Stimulated activated naive B cell treated with anti-CD40 and anti-IgM and Interleukin-4, amounts not matched to agents 10 μg/mL and 1 μg/mL and 100 μg/mL, for 72 hours (primary cell): ENCODE measurements at places on chromosomes 13 and 19.

DNA sequence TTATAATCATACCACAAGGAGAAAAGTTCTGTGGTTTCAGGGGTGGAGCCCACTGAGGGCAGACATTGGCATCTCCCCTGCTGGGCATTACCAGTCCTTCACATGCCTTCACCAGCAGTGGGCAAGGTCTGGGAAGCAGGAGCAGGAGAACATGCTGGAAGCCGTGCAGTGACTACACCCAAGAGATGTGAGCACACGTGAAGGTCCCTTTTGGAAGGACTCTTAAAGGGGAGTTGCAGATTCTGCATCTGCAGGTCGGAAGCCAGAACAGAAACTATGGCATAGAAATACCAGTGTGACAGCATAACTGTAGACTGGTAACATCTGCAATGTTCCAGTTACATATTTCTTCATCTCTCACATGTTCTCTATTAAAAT lies 26.9 kb upstream of the KL start:
- DNase-seq: no peak

GRCh38 chr13:47017476-47017875 lies 120.6 kb upstream of the HTR2A start:
- no peak for DNase-seq

- DNase-seq: no peak
These were observed 2.8 kb downstream of the HIPK4 start for GRCh38 chr19:40387155-40387554.

GRCh38 chr19:11495481-11495880 lies 10.2 kb downstream of the ZNF653 start:
- no peak for DNase-seq

DNA sequence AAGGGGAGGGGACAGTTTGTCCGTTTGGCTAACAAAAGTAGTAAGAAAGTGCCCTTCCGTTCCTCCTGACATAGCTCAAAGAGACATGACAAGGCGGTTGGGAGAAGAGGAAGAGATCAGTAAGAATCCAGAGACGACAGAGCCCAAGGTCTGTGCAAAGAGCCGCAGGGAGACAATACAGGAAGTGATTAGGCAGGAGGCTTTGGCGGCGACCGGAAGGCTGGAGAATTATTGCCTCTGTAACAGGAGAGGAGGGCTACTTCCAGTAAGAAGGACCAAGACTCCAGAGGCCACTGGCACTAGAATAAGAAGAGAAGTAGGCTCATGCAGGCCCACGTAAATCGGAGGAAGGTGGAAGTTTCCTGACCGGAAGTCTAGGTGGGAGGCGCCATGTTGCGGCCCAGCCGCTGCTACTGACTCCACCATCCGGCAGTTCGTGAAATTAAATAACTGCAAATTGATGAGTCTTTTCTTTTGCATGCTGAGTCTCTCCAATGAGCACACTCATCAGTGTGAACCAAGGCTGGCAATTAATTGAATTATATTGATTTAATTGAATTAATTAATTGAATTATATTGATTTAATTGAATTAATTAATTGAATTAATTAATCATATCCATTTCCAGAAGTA lies 9.9 kb downstream of the RFX2 start:
- DNase-seq: peak; percentile 44

- no peak for DNase-seq
These were observed 106.8 kb downstream of the STOML3 start for GRCh38 chr13:38883783-38884182.

DNA sequence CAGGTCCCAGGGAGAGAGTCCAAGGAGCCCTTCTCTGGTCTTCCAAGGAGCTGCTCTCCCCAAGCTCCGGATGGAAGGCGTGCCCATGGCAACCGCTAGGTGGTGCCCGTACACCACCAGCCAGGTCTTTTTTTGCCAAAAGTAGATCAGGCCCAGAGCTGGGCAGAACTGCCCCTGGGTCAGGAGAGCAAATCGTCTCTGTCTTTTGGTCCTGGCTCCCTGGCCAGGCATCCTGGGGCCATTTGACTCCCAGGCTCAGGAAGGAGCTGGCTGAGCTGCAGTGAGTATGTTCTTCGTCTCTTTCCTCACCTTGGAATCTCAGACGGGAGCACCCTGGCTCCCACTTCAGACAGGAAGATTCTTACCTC lies 24.6 kb upstream of the BCL3 start:
- DNase-seq: peak; percentile 71

- no peak for DNase-seq
These were observed 48.3 kb downstream of the DNM2 start for GRCh38 chr19:10766049-10766623.

GRCh38 chr13:75782985-75783384 lies 146.9 kb downstream of the LMO7 start:
- DNase-seq: no peak

DNA sequence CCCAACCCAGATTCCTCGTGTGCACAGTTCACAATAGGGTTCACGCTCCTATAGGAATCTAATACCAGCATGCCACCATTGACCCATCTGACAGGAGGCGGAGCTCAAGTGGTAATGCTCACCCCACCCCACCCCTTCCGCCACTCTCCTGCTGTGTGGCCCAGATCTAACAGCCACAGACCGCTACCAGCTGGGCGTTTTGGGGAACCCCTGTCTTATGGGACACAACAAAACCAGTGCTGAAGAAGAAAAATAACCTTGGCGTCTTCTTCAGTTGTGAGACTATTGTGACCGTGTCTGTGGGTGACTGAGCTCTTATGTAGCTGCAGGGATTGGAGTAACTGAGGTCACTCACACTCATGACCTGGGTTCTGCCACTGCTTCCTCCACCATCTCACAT lies 5.2 kb upstream of the OR10H1 start:
- DNase-seq: no peak

GRCh38 chr13:93409816-93410215 lies 183.2 kb downstream of the GPC6 start:
- DNase-seq: no peak

- DNase-seq: no peak
These were observed 20.7 kb upstream of the CEACAM6 start for GRCh38 chr19:41734585-41734984.

DNA sequence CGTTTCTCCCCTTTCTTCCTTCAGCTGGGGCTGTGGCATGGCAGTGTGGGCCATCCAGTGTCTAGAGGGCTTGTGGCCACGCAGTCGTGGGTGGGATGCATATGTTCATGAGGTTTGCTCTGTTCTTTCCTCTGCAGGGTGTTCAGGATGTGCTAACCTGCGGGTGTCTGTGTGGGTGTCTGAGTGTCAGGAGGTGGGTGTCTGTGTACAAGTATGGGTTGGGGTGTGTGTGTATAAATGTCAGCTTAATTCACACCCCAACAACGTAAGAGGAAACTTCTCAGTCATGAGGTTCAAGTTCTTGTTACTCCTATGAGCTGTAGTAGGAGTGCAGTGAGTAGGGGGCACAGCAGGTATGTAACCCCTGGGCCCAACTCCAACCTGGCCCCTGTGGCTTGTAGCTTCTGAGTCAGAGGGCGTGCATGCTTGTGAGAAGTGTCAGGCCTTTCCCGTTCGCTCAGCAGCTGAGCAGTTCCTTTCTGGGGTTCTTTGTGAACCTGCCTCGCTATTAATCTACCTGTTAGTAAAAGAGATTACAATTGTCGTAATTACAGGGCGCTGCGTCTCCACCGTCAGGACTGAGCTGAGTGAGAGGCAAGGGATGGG lies 49.1 kb downstream of the NFIX start:
- DNase-seq: no peak

DNA sequence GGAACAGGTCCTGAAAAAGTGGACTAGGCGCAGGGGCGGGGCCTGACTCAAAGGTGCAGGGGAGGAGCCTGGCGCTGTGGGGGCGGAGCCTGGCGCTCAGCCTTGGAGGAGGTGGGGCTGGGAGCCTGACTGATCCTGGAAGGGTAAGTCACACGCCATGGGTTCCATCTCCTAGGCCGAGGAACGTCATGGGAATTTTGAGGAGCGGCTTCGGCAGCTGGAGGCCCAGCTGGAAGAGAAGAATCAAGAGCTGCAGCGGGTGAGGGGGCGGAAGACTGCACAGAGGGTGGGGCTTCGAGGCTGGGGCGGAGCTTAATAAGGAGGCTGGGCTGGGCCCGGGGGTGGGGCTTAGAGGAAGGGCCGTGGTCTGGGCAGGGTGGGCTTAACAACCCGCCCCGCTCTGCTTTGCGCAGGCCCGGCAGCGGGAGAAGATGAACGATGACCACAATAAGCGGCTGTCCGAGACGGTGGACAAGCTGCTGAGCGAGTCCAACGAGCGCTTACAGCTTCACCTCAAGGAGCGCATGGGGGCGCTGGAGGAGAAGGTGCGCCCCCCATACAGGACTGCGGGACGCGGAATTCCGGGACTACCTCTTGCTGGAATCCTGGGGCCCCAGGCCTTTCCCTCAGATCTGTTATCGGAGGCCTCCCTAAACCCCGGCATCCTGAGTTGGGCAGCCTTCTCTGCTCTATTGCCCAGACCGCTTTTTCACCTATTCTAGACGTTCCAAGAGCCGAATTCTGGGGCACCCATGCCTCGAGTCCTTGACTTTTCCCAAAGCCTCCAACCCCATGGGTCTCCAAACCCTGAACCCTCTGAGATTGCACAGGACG lies 14.5 kb downstream of the PPFIA3 start:
- no peak for DNase-seq

- DNase-seq: no peak
These were observed 4.1 kb upstream of the ZIC5 start for GRCh38 chr13:99975626-99976025.

- no peak for DNase-seq
These were observed 46.7 kb downstream of the RXFP2 start for GRCh38 chr13:31786011-31786410.

DNA sequence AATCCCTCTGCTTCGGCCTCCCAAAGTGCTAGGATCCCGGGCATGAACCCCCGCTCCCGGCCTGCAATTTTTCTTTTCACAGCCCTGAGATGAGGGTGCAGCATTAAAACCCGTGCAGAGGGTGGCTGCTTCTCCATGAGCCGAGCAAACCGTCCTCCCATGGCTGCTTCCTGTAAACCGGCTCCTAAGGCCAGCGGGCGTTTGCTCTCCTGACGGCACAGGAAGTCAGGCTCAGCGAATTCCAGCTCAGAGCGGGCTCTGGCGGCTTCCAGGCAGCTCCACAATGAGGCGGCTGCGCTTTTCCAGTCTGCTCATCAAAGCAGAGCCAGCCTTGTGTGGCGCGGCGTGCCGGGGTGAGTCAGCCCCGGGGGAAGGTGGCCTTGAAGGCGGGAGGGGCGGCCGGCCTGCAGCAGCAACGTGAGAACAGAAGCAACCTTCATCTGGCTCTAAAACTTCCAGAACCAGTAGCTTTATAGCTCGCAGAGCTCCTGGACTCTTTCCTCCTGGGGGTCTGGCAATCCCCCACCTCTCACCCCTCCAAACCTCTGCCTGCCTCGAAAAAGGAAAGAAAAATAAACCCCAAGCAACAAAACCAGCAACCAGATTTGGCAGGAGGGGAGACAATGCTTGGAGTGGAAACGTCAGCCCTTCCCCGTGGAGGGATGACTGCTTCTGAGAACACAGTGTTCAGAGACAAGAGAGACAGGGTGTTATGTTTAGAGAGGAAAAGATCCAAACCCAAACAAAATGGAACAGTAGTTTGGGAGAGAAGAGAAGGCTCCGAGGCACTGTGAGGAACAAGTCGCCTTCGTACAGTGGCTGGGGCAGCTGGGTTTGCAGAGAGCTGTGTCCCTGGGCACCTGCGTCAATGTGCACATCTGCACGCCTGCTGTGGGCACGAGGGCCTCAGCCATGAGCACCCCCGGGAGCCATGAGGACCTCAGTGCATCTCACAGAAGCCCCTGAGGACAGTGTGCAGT lies 67.8 kb downstream of the GADD45B start:
- DNase-seq: peak; percentile 50

DNA sequence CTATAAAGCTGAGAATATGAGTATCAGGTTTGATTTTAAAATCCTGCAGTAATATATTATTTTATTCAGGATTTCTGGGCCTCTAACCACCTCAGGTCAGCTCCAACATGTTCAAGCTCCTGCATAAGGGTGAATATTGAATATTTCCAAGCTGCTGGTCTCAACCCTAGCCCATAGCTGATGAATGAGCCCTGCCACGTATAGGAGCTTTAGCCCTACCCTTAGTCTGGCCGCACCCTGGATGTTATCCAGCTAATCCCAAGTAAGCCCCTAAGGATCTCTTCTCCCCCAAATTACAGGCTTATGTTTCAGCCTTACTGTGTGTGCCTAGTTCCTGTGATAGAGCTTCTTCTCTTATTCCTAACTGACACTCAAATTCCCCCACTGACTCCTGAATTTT lies 240.6 kb downstream of the KCTD12 start:
- DNase-seq: no peak

DNA sequence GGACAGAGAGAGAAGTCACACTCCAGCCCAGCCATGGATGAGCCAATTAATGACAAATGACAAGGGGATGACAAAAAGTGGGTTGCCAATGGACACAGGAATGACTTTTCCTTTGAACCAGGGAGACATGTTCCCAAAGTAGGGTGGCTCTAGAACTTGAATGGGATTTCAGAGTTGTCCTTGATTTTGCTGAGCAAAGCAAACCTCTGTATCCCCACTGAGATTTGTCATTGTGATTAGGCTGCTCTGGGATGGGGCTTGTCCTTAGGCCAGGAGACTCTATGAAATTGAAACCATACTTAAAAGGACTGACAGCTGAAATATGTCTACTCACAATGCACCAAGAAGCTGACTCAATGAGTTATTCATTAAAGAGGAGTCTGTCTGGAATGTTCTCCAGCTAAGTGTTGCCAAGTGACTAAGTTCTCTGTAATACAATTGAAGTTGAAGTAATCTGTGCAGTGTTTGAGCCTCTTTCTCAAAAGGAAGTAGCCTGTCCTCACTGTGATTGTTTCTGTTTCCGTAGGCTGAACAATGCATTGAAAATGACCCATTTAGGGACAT lies 69.0 kb upstream of the PCDH9 start:
- DNase-seq: no peak

DNA sequence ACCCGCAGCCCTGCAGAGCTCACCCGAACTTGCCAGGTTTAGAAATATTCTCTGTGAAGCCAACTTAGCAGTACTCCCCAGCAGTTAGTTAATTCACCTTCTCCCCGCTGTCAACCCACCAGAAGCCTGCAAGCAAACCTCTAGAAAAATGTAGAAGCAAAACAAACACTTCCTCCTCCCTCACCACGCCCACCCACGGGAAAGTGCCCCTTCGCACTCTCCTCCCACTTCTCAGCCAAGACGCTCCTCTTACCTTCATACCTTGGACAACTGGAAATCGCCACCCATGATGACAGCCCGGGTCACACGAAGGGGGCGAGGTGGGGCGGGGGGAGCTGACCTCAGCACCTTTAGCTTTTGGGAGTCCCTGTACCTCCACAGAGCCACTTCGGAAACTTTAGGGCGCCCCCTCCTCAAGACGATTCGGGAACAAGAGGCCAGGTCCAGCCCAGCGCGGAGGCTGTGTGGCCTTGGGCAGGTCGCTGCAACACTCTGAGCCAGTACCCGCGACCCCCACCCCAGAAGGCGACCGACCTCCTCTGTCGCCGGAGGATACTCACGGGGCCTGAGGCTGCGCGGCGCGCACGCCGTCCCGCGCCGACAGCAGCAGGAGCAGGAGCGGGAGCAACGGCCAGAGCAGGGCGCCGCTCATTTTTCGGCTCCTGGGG lies 485 bp downstream of the CPAMD8 start:
- DNase-seq: no peak

DNA sequence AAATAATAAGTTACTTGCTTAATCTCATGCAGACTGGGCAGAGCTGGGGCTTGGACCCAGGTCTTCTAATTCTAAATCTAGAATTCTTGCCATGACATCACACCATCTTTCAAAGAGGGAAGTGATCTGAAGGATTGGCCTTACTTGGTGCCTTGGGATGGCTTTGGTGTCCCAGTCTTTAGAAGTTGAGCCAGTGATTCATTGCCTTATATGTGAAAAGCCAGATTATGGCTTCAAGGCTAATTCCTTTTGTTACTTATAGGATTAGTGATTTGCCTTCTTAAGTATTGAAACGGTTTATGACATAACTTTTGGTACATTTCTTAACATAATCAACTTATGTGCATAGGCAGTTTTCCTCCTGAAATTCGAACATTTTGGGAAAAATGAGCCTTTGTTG lies 14.9 kb downstream of the COG3 start:
- DNase-seq: no peak
